ENCODE measurements at places on chromosomes 3 and 15.

- no peak for DNase-seq
Measured at GRCh38 chr3:127787571-127788365, 34.5 kb downstream of the MGLL start.

- no peak for DNase-seq
Measured at GRCh38 chr15:62593681-62594399, 428.8 kb upstream of the C2CD4B start.

GRCh38 chr3:56886314-56886713, 84.6 kb upstream of the ARHGEF3 start:
- no peak for DNase-seq

GRCh38 chr3:162437480-162437879, 940.9 kb downstream of the OTOL1 start:
- no peak for DNase-seq

- no peak for DNase-seq
Measured at GRCh38 chr15:76235186-76235826, 76.0 kb downstream of the ETFA start.

DNA sequence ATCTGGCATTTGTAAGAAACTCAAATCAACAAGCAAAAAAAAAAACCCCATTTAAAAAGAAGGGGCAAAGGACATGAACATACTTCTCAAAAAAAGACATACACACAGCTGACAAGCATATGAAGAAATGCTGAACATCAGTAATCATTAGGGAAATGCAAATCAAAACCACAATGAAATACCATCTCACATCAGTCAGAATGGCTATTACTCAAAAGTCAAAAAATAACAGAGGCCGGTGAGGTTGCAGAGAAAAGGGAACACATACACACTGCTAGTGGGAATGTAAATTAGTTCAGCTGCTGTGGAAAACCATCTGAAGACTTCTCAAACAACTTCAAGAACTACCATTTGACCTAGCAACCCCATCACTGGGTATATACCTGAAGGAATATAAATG, 199.4 kb upstream of the THBS1 start:
- DNase-seq = no peak
